Tongue (tissue), 3 donors: ENCODE measurements at places on chromosomes 11 and 22. TPM values are rescaled to one million over a fixed set of nuclear protein-coding genes. Genes with fewer than 3 reads are reported as not detected.

PLXNB2 gene
- 146 TPM for total RNA-seq

GNB1L gene
- total RNA-seq: 6.1 TPM

CHADL gene
- total RNA-seq: 5.9 TPM

MRGPRE gene
- total RNA-seq: 0.41 TPM

TIGD3 gene
- total RNA-seq: not detected

FXYD2 gene
- total RNA-seq: 3.6 TPM

MS4A3 gene
- 0.62 TPM for total RNA-seq

HMGXB4 gene
- total RNA-seq: 18.8 TPM

KDELR3 gene
- 22.3 TPM for total RNA-seq

KLHDC7B gene
- total RNA-seq: 0.10 TPM

TMPRSS4 gene
- total RNA-seq: 7.0 TPM

CHST1 gene
- total RNA-seq: 5.6 TPM

ENTHD1 gene
- not detected for total RNA-seq

SLC17A6 gene
- not detected for total RNA-seq

RBM4 gene
- total RNA-seq: 137 TPM

OR6T1 gene
- not detected for total RNA-seq

PLA2G3 gene
- 0.51 TPM for total RNA-seq

ACAT1 gene
- total RNA-seq: 260 TPM

MS4A6E gene
- not detected for total RNA-seq

C1QTNF6 gene
- total RNA-seq: 8.9 TPM

SHANK3 gene
- 10.1 TPM for total RNA-seq

C11orf16 gene
- not detected for total RNA-seq

MS4A5 gene
- not detected for total RNA-seq

CLDN5 gene
- total RNA-seq: 147 TPM
